Stimulated activated CD8-positive, alpha-beta memory T cell treated with anti-CD3 and anti-CD28 coated beads, Interleukin-4, amount 100 ng/mL, for 4 hours (primary cell): ENCODE measurements at places on chromosomes 2 and 18.

GRCh38 chr18:23169673-23170044, 34.4 kb downstream of the CABLES1 start:
- no peak for DNase-seq

DNA sequence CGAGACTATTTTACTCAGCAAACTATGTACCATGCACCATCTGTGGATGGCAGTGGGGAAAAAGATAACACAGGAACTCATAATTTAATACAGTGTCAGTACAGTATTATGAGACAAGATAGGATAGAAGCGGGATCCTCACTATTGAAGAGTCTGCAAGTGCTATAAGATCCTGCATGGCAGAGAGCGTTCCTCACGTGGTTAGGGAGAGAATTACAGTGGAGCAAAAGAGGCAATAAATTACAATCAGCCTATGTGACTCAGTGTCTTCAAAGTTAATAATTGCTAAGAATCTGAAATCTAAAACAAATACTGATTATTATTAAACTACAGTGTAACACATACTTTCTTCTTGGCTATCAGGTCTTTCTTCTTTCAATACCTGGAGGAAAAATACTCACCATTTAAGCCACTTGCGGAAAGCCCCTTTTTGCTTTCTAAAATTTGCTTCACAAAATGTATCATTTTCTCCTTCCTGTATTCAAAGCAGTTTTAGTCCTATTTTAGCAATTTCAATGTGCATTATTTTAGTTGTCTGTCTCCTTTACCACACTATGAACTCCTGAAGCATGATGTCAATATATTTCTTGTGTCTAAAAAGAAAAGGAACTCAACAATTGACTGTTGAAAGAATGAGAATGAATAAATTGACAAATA, 342.9 kb downstream of the SPAG16 start:
- no peak for DNase-seq

GRCh38 chr2:128690431-128690830, 371.8 kb upstream of the HS6ST1 start:
- DNase-seq, result no peak

DNA sequence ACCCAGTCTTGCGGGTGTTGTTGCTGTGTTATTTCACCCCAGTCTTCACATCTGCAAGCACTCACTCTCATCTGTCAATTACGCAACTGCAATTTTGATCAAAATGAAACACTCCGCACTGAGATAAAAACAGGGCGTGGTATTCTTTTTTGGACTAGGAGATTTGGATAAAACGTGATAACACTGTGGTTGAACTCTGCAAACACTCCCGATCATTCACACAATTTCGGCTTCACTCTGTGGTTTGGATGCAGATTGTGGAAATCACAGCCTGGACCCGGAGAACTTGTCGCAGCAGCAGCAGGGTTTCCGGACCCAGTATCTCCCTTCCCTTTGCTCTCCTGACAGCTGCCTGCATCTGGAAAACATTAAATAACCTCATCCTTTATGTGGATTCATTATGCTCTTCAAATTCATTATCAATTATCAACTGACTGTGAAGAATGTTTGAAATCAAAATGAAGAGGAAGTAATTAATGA, 49.4 kb upstream of the APCDD1 start:
- DNase-seq, result no peak

- no peak for DNase-seq
These were observed 35.4 kb downstream of the INSIG2 start for GRCh38 chr2:118123561-118124232.

DNA sequence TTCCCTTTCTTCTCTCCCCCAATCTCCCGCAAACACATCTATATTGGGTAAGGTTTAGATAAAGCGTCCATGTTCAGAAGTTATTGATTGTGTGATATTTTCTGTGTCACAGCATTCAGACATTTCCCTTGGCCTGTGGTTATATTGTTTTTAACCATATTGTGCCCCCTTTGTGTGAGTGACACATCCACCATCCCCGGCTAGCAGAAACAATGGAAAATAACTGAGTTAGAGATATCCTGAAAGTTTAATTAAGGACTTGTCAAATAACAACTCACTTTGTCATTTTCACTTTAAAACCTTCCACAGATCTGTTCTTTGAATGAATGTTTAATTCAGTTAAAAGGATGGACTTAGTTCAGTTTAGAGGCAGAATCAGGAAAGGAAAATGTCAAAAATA, 151.0 kb downstream of the KCNJ3 start:
- DNase-seq, result no peak

DNA sequence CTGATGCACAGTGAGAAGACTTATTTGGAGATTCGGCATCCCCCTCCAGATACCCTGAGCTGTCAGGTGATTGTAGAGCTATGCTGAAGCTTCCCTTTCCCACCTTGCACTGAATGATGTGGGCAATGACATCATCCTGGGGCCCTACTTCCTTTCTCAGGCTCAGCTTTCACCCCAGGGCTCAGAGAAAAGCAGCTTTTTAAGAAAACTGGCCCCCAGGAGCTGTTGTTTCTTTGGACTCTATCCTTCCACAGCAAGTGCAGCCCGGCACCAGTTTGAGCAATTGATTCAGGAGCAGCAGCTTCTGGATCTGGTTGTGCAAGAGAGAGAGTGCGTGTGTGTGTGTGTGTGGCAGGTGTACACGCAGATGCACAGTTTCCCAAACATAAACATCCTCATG, 251.3 kb downstream of the ANAPC1 start:
- DNase-seq, result no peak

DNA sequence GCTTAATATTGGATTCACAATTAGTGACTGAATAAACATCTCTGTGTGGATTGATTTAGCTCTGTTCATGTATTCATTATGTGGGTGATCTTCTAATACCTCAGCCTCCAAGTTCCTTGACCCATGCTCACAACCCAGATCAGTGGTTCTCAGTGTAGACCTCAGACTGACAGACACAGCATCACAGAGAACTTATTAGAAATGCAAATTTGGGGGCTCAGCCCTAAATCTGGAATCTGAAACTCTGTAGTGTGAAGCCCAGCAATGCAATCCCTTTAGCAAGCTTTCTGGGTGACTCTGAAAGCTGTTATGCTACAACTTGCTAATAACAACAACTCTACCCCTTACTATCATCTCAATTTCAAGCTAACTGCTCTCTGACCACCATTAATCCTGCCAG, 273.1 kb upstream of the FANCL start:
- DNase-seq, result no peak

GRCh38 chr2:15736396-15737180, 144.9 kb downstream of the DDX1 start:
- no peak for DNase-seq

GRCh38 chr18:79921984-79922965, 29.2 kb downstream of the SLC66A2 start:
- no peak for DNase-seq

DNA sequence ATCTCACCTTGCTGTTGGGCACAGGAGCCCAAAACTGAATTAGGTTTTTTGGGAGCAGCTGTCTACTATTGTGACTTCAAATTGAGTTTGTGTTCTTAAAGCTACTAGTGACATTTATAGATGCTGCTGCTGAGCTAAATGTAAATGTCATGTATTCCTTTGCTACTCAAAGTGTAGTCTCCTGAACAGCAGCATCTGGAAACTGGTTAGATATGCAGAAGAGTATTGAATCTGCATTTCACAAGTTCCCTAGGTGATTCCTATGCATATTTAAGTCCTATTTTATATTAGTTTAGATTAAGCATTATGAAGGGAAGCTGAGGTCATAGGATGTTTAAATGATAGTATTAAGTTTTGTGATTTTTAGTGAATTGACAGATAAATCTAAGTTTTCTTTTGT, 67.5 kb downstream of the RAB3GAP1 start:
- DNase-seq, result no peak

GRCh38 chr2:222859786-222860612, 837 bp upstream of the ACSL3 start:
- DNase-seq, result no peak

DNA sequence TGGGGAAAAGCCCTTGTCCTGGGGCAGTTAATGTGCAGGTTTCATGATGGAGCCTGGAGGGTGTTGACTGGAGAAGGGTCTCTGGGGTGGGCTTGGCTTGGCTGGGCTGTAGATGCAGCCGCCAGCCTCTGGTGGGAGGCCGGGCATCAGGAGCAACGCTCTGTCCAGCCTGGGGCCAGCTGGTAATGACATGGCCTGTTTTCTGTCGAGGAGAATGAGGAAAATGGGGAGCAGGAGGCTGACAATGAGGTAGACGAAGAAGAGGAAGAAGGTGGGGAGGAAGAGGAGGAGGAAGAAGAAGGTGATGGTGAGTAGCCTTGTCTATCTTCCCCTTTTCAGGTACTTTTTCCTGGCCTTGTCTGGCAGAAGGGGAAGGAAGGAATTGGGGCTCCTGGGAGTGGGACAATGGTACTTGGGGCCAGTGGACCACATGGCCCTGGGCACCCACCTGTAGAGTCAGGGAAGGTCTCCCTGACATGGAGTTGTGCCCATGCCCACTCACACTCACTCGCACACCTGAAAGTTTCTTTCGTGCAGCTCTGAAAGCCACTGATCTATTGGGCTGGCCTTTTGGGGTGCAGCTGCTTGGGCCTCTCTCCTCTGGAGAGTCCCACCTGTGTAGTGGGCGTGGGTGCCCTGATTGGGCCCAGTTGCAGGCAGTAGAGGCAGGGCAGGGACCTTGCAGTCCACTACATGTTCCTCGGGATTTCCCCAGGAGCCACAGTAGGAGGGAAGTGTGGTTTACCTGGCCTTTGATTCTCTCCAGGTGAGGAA, 3.5 kb downstream of the PTMA start:
- no peak for DNase-seq

GRCh38 chr18:67194886-67195285, 321.6 kb downstream of the DSEL start:
- DNase-seq, result no peak

GRCh38 chr2:143877876-143878530, 641.9 kb downstream of the ZEB2 start:
- no peak for DNase-seq

DNA sequence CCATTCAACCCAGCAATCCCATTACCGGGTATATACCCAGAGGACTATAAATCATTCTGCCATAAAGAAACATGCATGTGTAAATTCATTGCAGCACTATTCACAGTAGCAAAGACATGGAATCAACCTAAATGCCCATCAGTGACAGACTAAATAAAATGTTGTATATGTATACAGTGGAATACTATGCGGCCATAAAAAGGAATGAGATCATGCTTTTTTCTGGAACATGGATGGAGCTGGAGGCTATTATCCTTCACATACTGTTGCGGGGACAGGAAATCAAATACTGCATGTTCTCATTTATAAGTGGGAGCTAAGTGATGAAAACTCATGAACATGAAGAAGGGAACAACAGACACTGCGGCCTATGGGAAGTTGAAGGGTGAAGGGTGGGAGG, 65.1 kb downstream of the EHBP1 start:
- DNase-seq, result no peak

DNA sequence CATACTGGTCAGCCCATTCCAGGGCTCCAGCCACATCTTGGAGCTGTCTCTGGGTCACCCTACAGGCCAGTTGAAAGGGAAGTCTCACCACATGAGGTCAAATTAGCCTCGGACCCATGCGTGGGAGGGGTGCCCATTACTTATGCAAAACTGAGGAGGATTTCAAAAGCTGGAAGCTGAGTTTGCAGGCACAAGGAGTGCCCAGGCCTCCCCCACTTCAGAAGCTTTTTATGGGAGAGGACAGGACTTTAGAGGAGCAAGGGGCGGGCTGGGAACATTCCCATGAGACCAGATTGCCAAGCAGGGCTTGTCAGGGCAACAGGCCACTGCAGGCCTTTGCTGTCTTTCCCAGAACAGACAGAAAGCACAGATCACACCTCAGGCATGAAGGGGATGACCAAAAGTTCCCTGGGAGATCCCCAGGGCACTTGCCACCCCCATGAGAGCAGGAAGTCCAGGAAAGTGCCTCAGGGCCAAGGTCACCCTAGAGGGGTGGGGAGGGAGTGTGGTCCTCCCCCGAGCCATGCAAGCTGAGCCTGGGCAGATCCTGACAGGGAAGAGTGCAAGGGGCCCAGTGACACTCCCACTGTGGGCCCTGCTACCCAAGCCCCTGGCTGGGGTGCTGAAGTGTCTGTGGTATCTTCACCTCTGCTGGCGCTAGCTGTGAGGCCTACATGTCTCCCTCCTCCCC, 267.7 kb downstream of the BCL11A start:
- DNase-seq, result no peak

GRCh38 chr18:47604021-47604420, 326.4 kb downstream of the SMAD2 start:
- no peak for DNase-seq

DNA sequence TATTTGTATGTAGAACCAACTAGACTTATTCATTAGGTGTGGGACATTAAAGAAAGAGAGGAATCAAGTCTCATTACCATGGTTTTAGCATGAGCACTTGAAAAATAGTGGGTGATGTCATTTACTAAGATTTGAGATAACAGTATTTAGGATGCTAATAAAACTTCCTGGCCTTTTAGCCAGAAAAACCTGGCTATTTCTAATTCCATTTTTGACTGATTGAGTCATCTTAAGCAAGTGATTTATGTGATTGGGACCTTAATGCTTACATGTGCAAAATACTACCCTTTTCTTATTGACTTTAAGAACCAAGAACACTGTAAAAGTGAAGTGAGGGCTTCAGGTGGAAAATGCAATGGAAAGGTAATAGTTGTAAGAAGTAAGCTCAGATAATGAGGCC, 196.8 kb upstream of the SESTD1 start:
- DNase-seq, result no peak

DNA sequence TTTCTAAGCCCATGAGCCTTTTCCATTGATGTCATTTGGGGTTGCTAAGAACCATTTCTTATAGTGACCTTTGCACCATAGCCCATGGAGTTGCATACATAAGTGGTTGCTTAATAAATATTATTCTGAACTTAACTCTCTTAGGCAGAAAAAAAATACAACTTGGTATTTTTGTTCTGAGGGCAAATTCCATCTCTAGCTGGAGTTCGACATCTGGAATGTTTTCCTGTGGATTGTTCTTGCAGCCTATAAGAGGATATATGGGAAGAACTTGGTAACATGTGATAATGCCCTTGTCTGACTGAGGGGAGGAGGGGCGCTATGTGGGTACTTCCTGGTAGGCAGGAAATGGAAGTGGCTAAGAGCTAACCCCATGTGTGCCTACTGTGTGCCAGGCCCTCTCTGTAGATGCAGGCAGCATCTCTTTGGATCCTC, 20.7 kb downstream of the IGFBP2 start:
- no peak for DNase-seq
